OCI-LY7 (cell line): ENCODE measurements at places on chromosomes 2 and 18.

GRCh38 chr2:157439824-157440186 lies 4.1 kb downstream of the CYTIP start:
- peak; percentile 63 for DNase-seq

- DNase-seq: no peak
Observed at GRCh38 chr2:238943338-238944067, 95.6 kb downstream of the TWIST2 start.

- no peak for DNase-seq
Observed at GRCh38 chr18:59024829-59025228, 114.9 kb upstream of the SEC11C start.

DNA sequence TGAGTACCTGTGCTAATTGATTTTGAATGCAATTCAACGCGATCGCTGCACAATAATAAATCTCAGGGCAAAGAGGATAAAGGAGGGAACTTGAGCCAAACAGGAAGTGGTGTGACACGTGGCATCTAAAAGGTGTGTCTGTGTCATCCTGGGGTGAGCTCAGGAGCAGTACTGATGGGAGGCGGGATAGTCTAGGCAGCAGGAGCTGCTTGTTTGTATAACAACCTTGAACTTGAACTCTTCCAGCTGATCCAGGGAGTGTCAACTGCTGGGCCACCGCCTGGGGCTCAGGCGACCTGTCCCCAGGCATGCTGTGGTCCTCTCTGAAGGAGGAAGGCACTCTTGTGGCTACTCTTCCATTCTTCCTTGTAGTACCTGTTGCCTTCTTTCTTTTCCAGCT lies 61.2 kb downstream of the BOD1L2 start:
- no peak for DNase-seq

GRCh38 chr2:165792104-165792454 lies 2.0 kb downstream of the GALNT3 start:
- DNase-seq: no peak

- no peak for DNase-seq
Observed at GRCh38 chr2:102717308-102718018, 44.4 kb upstream of the TMEM182 start.

DNA sequence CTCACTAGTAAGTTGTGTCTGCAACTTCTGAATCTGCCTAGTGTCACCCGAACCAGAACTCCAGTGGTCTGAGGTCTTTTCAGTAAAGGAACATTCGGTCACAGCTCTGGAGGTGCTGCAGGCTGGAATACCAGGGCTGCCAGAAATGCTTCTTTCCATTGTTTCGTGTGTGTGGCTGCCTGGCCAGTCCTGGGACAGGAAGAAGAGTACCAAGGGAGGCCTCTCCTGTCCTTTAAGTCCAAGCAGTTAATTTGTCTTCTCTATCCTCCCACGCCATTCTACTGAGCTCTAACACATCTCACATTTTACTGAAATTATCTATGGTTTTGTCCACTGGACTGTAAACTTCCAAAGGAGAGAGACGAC lies 196.0 kb downstream of the LNPK start:
- no peak for DNase-seq

DNA sequence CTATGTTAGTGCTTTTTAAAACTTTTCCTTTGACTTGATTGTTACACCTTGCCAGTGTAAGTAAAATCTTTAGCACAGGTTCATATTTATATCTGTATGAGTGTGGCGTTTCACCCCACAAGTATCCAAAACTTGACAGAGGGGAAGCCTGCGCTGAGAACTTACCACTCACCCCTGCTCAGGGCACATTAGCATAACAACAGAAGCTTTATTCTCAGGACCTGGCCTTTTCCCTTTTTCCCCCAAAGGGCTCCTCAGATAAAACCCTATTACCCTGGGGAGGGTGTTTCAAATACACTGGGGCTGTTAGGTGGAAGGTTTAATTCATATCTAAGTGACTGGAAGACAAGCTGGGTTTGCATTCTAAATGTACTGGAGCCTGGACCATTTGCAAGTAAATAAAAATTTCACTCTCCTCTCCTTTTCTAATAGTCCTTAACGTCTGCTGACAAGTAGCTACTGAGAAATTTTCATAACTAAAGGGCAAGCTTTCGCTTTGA lies 276.6 kb downstream of the RNF152 start:
- DNase-seq: no peak

DNA sequence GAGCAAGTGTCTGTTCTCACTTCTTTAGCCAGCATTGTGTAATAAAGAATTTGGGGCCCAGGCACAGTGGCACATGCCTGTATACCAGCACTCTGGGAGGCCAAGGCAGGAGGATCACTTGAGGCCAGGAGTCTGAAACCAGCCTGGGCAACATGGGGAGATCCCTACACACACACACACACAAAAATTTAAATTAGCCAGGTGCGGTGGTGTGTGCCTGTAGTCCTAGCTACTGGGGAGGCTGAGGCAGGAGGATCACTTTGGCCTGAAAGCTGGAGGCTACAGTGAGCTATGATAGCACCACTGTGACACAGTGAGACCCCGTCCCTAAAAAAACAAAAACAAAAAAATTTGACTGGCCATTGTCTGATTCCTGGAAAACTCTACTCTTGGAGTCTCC lies 8.3 kb downstream of the REV1 start:
- DNase-seq: no peak

DNA sequence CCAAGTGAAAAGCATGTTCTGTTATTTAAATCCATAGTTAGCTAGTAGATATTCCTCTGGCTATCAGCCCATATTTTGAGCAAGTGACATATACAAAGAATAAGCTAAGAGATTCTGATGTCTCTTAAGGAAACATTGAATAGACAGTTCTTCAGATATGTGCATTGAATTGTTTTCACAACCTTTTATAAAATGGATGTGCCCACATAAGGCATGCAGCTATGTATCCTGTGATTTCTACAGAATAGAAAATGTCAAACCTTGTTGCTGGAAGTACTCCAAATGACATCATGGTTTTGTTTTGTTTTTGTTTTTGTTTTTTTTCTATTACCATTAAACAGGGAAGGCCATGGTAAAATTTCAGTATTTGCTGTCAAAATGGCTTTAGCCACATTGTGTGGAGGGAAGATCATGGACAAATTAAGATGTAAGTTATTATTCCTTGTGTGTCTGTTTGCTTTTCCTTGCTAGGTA lies 95.8 kb downstream of the DTNA start:
- DNase-seq: no peak

DNA sequence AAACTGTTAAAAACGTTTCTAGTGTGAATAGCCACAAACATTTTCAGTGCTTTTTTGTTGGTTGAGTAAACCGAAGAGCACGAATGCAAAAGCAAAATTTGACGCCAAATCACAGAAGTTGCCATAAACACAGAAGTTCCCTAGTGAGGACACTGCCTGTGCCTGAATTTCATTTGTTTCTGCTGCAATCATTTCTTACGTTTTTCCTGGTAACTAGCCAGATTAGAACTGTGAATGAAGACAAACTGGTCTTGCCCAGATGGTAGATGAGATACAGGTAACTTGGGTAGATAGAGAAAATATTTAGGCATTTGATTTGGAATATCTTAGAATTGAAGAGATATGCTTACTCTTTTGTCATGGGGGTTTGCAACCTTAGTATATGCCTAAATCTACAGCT lies 9.8 kb upstream of the TBR1 start:
- no peak for DNase-seq

GRCh38 chr2:138959031-138959430 lies 178.8 kb upstream of the NXPH2 start:
- DNase-seq: no peak

- no peak for DNase-seq
Observed at GRCh38 chr2:235988271-235989015, 179.7 kb downstream of the GBX2 start.

- no peak for DNase-seq
Observed at GRCh38 chr2:56017784-56018183, 94.2 kb upstream of the EFEMP1 start.

- DNase-seq: peak; percentile 73
Observed at GRCh38 chr2:203782262-203782976, 76.0 kb downstream of the CD28 start.
